Sigmoid colon (tissue), 7 donors: ENCODE measurements at places on chromosomes 2 and 18. TPM values are rescaled to one million over a fixed set of nuclear protein-coding genes. Genes with fewer than 3 reads are reported as not detected.

GRCh38 chr2:156455361-156455975, 19.3 kb downstream of the GPD2 start:
- DNase-seq: no peak

Gene PRKCE
- 21.9 TPM for total RNA-seq

DNA sequence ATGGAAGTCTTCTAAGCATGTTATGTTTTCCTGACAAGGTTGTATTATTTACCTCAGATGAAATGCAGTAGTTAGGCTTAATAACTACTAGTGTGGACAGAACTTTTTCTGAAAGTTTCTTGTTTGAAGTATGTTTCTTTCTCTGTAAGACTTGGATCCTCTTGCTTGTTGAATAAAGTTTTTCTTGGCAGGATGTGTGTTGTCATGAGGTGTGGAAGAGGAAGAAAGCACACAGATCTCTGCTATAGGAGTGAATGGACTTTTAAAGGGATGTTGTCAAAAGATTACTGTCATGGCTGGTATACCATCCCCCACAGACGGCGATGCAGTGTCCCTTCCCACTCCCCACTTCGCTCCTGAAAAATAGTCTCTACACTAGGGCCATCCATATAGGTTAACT, 2.6 kb downstream of the CAB39 start:
- no peak for DNase-seq

Gene CTIF
- total RNA-seq: 46.6 TPM

GRCh38 chr2:1561811-1562421, 148.7 kb downstream of the TPO start:
- DNase-seq: peak; percentile 45

GRCh38 chr2:72989770-72990556, 72.6 kb downstream of the EMX1 start:
- peak; percentile 62 for DNase-seq

Gene RUFY4
- 0.16 TPM for total RNA-seq

Gene SUPT7L
- 19.0 TPM for total RNA-seq

DNA sequence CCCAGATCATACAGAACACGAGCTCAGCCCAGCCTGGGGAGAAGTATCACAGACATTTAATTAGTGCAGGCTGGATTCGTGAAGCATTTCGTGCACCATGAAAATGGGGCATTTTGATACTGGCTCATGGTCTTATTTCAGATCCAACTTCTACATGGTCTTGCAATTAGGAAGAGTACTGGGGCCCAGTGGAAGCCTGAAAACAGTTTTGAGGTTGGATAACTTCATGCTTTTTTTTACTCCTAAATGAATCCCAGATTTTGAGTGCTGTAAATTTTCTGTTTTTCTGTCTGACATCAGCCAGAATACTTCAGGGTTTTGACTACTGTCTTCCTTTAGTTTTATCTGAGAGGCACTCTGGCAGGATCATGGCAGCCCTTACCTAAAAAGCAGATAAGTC, 160.1 kb downstream of the GFPT1 start:
- no peak for DNase-seq

DNA sequence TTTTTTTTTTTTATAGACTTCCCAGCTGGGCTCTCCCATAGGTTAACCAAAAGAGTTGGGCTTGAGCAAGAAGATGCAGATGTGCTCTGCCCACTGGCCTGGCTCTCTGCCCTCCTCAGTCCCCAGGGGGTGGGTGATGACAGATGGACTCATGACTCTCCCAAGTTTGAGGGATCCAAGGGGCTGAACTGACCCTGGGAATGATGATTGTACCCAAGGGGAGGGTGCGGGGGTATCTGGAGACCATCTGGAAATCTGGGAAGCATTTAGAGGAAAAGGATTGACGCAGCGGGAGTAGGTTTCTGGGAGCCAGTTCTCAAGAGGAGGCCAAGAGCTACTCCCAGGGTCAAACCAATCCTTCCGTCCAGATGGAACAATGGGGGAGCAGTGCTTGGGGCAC, 330.8 kb downstream of the CYP26B1 start:
- DNase-seq: no peak

Gene CD8B2
- total RNA-seq: not detected

DNA sequence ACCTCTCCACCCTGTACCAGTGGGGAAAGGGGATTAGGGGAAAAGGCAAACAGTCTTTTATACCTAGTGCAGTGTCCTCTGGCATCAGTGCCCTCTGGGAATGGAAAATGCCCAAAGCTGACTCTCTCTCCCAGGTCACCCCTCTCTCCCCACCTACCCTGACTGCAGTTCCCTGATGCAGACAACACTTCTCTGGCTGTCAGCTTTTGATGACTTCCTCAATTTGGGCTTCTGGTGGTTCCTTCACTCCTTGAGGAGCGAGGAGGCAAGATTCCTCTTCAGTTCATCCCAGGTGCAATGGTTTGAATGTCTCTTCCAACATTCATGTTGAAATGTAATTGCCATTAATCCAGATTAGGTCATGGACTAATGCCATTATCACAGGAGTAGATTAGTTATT, 19.7 kb upstream of the PPM1B start:
- no peak for DNase-seq

Gene HOXD8
- total RNA-seq: 19.7 TPM

DNA sequence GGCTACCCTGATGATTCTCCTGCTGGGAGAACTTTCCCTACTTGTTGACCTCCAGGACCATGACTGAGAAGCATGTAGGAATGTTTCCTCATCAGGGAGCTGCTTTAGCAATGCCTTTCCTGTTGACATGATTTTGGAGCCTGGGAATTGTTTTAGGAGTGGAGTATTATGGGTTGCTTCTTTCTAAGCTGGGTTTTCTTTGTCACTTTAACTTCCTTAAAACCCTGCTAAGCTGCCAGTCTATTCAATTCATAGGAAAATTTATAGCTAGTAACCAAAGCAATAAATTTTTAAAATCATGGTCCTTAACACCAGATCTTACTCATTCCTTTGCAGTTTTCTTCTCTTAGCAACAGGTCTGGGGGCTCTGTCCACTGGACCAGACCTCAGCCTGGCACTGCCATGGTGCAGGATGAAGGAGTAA, 125.6 kb upstream of the TACR1 start:
- no peak for DNase-seq

DNA sequence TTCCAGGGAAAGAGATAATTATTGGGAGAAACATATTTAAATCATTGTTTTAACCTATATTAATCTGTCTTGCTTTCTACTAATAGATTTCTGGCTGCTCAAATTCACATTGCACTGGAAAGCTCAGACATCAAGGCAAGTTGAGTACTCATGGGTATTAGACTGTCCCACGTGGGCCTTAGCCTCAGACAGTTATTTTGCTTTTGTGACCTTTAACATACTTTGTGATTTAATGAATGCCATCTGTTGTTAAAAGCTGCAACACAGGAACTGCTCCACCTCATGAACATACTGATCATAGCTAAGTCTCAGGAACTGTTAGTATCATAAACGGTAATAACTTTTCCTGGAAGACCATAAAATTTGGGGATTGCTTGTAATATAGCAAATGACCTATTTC, 2.7 kb upstream of the LCT start:
- DNase-seq: no peak

DNA sequence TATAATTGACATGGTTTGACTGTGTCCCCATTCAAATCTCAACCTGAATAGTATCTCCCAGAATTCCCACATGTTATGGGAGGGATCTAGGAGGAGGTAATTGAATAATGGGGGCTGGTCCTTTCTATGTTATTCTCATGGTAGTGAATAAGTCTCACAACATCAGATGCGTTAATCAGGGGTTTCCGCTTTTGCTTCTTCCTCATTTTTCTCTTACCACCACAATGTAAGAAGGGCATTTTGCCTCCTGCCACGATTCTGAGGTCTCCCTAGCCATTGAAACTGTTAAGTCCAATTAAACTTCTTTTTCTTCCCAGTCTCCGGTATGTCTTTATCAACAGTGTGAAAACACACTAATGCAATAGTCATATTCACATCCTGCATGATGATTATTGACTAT, 1073.3 kb upstream of the CDH2 start:
- DNase-seq: no peak

GRCh38 chr2:127611076-127611925, 34.7 kb upstream of the GPR17 start:
- peak; percentile 22 for DNase-seq

Gene HTR2B
- total RNA-seq: 17.8 TPM
